ENCODE measurements at places on chromosomes 11 and 22.
A peak's percentile ranks its signal among the peaks of the same experiment; 100 is the strongest.

- DNase-seq = no peak
Measured at GRCh38 chr11:62124186-62125113, 639 bp downstream of the INCENP start.

DNA sequence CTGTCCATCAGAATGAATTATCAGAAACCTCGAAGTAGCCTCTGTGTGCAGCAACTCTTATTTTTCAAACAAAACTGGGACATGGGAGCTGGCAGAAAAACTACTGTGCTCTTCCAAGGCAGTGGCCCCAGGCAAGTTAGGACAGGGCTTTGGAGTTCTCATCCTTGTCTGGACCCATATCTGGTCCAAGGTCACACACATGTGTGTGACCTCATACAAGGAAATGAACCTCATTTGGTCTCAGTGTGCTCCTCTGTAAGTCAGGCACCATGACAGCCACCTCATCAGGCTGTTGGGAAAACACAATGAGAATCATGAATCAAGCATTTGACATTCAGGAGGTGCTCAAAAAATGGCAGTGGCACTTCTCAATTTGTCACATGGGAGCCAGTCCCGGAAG, 25.8 kb downstream of the LARGE1 start:
- DNase-seq = no peak

GRCh38 chr11:113409526-113409925, 21.9 kb downstream of the ANKK1 start:
- DNase-seq = no peak

DNA sequence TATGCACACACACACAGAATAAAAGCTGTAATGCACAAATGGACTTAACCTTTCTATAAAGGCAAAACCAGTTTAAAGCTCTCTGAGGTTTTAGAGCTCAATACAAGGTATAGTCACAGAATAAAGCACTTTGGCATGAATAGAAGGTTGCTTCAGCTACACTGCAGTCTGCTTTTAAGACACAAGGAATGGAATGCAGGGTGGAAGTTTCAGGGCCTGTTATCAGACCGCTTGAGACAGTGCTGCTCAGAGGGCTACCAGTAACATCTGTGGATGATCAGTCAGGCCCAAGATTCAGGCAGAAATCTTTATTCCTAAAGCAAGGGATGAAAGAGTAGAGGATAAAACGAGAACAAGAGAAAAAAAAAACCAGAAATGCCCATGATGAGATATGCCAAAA, 46.7 kb downstream of the CD44 start:
- no peak for DNase-seq

DNA sequence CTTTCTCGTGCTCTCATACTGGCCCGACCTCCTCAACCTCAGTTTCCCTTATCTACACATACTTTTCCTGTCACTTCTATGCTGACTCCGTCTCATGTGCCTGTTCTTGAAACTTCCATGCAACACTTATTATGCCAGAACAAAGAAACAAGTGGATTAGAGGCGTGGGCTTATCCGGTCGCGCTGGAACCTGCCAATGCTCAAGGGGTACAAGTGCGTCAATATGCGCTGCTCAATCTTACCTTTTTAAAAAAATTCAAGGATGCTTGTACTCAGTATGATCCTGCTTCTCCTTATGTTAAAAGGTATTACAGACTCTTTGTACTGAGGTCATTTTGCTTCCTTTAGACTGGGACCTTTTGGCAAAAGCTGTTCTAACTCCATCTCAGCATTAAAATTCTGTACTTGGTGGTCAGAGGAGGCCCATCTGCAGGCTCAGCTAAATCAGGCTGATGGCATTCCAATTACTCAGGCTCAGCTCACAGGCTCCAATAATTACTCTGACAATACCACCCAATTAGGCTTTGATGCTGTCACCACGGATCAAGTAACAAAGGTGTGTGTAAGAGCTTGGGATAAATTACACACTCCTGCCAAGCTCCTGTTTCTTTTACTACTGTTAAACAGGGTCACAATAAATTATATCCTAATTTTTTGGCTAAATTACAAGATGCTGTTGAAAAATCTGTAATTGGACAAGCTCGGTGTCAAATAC, 26.3 kb upstream of the ALDH3B2 start:
- DNase-seq = no peak

DNA sequence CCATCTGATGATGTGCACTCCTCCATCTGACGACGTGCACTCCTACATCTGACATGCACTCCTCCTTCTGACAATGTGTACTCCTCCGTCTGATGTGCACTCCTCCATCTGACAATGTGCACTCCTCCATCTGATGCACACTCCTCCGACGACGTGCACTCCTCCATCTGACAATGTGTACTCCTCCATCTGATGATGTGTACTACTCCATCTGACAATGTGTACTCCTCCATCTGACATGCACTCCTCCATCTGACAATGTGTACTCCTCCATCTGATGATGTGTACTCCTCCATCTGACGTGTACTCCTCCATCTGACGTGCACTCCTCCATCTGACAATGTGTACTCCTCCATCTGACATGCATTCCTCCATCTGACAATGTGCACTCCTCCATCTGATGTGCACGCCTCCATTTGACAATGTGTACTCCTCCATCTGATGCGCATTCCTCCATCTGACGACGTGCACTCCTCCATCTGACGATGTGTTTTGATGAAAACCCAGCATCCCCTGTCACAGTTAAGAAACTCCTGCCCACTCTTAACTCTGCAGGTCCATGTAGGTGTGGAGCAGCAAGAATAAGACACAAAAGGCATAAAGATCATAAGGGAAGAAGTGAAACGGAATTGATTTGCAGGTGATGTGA, 9.7 kb upstream of the IL17REL start:
- DNase-seq = no peak

DNA sequence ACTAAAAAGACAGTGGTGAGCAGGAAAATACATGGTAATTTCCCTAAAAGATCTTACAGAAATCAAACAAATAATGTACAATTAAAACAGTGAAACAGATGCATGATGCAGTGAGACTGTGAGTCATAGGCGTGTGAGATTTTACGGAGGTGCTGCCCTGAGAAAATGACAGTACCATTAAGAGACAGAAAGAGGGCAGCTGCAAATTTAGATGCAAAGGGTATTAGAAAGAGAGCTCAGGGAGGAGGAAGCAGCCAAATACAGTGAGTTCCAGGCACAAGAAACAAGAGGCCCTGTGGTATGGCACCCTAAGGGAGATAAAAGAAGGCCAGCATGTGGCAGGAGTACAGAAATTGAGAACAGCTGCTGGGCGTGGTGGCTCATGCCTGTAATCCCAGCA, 88.5 kb upstream of the FIBIN start:
- DNase-seq = no peak

DNA sequence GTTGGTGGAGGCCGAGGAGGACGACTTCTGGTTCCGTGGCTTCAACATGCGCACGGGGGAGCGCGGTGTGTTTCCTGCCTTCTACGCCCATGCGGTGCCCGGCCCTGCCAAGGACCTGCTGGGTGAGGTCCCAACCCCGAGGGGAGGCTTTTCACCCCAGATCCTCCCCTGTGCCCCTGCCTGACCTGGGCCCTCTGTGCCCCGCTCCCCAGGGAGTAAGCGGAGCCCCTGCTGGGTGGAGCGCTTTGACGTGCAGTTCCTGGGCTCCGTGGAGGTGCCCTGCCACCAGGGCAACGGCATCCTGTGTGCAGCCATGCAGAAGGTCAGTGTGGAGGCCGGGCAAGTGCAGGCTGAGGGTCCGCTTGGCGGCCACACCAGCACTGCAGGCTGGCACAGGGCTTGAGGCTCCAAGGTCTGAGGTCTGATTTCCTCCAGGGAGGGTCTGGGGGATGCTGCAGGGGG, 5.1 kb downstream of the MAPK8IP2 start:
- DNase-seq = no peak

DNA sequence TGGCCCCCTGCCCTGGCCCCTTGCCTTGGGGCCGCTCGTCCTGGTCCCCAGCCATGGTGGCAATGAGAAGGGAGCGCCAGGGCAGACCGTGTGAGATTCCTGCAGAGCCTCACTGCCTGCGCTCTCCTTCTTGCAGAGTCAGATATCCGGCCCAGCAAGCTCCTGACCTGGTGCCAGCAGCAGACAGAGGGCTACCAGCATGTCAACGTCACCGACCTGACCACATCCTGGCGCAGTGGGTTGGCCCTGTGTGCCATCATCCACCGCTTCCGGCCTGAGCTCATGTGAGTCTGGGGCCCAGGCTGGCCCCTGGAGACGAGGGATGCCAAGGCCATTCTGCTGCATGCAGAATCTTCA, 114.1 kb downstream of the MICAL2 start:
- DNase-seq = no peak

- peak; percentile 12 for DNase-seq
Measured at GRCh38 chr11:74822170-74822569, 73.5 kb downstream of the RNF169 start.

- DNase-seq = no peak
Measured at GRCh38 chr11:103923451-103923931, 112.9 kb upstream of the DDI1 start.

GRCh38 chr11:35076201-35077100, 62.5 kb upstream of the CD44 start:
- no peak for DNase-seq

DNA sequence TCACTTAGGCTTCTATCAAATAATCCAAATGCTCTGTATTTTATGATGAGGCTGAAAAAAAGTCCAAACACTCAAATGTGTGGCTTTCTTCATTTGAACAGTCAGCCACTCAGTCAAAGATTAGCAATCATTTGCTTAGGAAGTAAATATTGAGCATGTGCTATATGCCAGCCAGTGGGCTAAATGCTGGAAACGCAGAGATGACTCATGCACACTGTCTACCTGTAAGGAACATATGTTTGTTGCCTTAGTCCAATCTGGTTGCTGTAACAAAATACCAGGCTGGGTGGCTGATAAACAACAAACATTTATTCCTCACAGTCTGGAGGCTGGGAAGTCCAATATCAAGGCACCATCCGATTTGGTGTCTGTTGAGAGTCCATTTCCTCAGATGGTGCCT, 617.3 kb downstream of the NTM start:
- no peak for DNase-seq

- DNase-seq = peak; percentile 89
Measured at GRCh38 chr11:120335908-120336640, at the start of gene ARHGEF12. Gene ARHGEF12 (plus strand): TSS chr11:120336413. CDS start chr11:120337244, 831 bp downstream.

GRCh38 chr11:129779342-129779741, 36.3 kb upstream of the TMEM45B start:
- DNase-seq = no peak

DNA sequence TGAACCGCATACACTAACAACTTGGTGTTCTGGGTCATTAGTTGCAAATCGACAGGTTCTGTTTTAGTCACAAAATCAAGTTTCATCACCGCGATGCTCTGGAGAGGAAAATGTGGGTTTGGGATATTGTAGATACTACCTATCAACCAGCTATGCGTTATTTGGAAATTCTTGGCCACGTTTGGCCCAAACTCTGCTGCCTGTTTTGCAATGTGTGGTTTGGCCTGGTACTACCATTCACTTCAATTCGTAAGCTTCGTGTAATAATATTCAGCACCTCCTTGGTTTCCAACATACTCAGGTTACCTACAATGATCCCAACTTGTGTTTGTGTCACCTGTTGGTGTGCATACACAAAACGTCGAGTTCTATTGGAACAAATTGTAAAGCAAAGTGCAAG, 16.2 kb upstream of the ACER3 start:
- no peak for DNase-seq

DNA sequence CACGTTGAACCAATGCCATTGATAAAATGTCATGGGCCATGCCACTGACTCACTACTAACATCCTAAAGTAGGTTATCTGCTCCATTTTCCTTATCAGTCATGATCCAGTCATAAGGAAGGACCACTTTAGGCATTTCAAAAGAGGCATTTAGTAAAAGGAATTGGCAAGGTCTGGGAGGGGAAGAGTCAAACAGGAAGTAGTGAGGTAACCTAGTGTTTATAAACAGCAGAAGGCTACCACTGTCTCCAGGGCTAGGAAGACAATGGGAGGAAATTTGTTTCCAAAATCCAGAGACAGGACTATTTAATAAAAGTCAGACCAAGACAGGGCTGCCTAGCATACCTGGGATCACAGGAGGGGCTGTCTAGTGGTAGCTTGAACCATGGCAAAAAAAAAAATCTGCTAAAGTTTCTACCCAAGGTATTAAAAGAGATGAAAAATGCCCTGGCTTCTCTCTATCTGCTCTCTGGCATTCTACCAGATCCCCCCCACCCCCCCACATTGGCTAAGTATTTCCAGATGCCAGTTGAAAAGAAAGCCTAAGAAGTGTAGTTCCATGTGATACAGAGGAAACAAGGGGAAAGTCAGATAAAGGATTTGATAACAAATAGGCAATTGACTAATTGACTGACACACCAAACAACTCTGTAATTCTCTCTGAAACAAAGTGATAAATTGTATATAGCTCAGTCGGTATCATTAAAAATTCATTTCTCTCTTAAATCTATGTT, 50.4 kb upstream of the C11orf87 start:
- DNase-seq = no peak

DNA sequence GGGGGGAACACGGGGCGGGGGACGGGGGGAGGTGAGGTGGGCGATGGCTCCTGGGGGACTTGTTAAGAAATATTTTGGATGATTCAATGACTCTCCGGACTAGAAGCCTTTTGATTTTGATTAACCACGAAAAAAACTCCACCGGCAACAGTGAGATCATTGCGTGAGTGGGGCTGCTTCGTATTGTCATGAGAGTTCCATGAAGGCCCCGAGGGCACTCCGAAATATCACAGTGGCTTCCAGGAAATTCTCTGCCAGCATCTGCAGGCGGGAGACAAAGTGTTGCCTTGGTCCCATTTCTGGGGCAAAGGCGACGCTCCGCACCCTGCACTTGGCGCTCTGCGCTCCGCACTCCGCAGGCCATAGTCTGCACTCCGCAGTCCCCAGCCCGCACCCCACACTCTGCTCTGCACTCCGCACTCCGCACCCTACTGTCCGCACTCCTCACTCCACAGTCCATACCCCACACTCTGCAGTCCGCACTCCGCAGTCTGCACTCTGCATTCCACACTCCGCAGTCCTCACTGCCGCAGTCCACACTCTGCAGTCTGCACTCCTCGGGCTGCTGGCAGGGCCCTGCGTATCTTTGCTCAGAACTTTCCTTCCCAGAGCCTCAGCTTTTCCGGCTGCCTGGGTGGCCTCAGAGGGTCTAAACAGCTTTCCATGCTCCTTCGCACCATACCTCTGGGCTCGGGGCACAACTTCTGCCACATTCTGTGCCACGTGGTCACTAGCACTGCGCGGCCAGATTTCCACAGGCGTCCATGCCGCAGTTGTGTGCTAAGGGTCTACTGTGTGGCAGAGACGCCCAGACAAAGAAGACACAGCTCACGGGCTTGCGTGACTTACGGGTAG, 61.1 kb downstream of the LINC01488 start:
- no peak for DNase-seq

Measured in occipital lobe (tissue), 3 donors.